ENCODE measurements at places on chromosomes 5 and 9.
A peak's percentile ranks its signal among the peaks of the same experiment; 100 is the strongest.

GRCh38 chr9:5073701-5074100 lies 88.6 kb downstream of the JAK2 start:
- H3K27me3 ChIP-seq: no peaks in the 10 kb centered on the region
- peak; percentile 53 for DNase-seq
- H3K27ac ChIP-seq: no peak overlapping the region
- H3K4me1 ChIP-seq: peaks cover 17% of the 10 kb centered on the region

- DNase-seq: no peak
- peak overlapping the region; percentile 31 for H3K27ac ChIP-seq
- no peaks in the 10 kb centered on the region for H3K27me3 ChIP-seq
- no peak overlapping the region for H3K4me3 ChIP-seq
Observed at GRCh38 chr9:127388856-127389238, 8.1 kb upstream of the SLC2A8 start.

DNA sequence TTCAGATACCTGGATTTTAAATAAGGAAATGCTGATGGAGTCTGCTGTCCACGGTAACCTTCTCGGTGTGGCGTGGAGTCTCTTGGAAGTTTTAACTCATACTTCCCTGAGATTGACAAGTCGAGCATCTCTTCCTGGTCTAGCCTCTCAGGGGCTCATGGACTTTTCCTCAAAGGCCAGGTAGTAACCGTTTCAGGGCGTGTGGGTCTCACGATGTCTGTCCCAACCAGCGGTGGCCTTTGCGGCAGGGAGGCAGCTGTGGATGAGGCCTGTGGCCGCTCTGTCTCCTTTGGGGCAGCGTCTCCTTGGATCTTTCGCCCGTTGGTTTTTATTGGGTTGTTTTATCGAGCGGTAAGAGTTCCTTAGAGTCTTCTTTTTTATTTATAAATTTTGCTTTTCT lies 32.8 kb downstream of the CEP72 start:
- peak overlapping the region; percentile 47 for H3K27ac ChIP-seq
- no peak for DNase-seq
- no peaks in the 10 kb centered on the region for H3K27me3 ChIP-seq
- H3K4me1 ChIP-seq: peaks cover 18% of the 10 kb centered on the region
- H3K36me3 ChIP-seq: peaks cover 11% of the 10 kb centered on the region

DNA sequence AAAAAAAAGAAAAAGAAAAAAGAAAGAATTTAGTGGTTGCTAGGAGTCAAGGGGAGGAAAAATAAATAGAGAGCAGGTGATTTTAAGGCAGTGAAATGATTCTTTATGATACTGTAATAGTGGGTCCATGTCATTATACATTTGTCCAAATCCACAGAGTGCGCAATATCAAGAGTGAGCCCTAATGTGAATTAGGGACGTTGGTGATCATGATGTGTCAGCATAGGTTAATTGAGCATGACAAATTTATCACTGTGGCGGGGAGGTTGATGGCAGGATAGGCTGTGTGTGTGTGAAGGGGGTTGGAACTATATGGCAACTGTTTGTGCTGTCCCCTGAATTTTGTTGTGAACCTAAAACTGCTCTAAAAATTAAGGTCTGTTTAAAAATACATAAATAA lies 357.8 kb downstream of the ICE1 start:
- no peak overlapping the region for H3K4me3 ChIP-seq
- DNase-seq: no peak
- H3K27ac ChIP-seq: no peak overlapping the region
- H3K27me3 ChIP-seq: no peaks in the 10 kb centered on the region

GRCh38 chr5:637581-638450 lies 25.7 kb downstream of the CEP72 start:
- H3K27ac ChIP-seq: no peak overlapping the region
- no peak overlapping the region for H3K4me3 ChIP-seq
- DNase-seq: no peak
- H3K36me3 ChIP-seq: peaks cover 6% of the 10 kb centered on the region
- H3K27me3 ChIP-seq: no peaks in the 10 kb centered on the region
- H3K4me1 ChIP-seq: no peaks in the 10 kb centered on the region

- H3K27ac ChIP-seq: no peak overlapping the region
- no peak for DNase-seq
- no peak overlapping the region for H3K4me3 ChIP-seq
- H3K36me3 ChIP-seq: no peaks in the 10 kb centered on the region
- no peaks in the 10 kb centered on the region for H3K27me3 ChIP-seq
Observed at GRCh38 chr5:30387974-30388632, 805.4 kb upstream of the CDH6 start.

DNA sequence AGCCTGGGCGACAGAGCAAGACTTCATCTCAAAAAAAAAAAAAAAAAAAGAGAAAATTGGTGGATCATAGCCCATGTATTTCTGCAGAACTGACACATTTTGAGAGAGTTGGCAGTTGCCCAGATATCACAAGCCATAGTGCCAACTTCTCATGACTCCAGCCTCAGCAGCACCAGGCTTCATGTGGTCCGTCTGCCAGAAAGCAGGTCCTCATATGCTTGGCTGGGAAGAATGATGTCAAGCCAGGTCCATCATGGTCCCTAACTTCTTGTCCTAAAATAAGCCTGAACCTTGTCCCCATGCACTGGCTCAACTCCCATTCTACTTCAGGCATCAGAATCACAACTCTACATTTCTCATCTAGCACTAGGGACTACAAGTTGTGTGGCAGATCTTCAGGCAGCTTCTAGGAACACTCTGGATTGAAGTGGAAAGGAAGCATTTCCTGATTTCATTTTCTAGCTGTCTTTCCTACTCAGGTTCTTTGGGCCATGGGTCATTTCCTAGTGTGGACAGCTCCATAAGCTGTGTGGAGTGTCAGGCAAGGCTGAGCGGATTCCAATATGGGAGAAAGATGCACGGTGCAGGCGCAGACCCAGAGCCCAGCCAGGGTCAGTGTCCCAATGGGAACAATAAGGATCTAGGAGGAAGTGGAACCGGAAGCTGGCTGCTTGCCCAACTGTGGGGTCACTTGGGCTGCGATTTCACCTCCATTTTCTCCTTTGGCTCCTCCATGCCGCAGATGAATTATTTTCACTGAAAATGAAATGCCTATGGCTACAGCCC lies 90.1 kb downstream of the LMNB1 start:
- no peak overlapping the region for H3K27ac ChIP-seq
- no peaks in the 10 kb centered on the region for H3K36me3 ChIP-seq
- no peaks in the 10 kb centered on the region for H3K27me3 ChIP-seq
- no peaks in the 10 kb centered on the region for H3K4me1 ChIP-seq
- no peak overlapping the region for H3K4me3 ChIP-seq
- DNase-seq: no peak

DNA sequence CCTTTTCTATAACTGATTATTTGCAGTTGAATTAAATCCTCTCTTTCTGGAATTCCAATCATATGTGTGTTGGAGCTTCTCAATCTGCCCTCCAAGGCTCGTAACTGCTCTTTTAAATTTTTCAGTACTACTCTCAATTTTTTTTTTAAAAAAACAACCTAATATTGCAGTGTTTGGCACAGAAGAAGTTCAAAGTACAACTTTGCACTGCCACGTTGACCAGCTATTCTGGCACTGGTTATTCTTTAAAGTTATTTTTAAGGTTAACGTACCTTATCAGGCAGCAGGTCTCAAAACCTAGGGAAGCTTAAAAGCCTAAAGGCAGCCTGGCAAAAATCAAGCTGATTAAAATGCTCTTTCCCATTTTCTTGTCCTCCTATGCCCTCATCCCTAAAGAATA lies 120.5 kb downstream of the GHR start:
- no peaks in the 10 kb centered on the region for H3K4me1 ChIP-seq
- H3K27ac ChIP-seq: no peak overlapping the region
- DNase-seq: no peak
- no peak overlapping the region for H3K4me3 ChIP-seq
- H3K27me3 ChIP-seq: no peaks in the 10 kb centered on the region

GRCh38 chr9:132157347-132158116 lies 4.3 kb upstream of the NTNG2 start:
- H3K4me1 ChIP-seq: no peaks in the 10 kb centered on the region
- H3K36me3 ChIP-seq: no peaks in the 10 kb centered on the region
- no peak overlapping the region for H3K27ac ChIP-seq
- no peak for DNase-seq
- no peak overlapping the region for H3K4me3 ChIP-seq

DNA sequence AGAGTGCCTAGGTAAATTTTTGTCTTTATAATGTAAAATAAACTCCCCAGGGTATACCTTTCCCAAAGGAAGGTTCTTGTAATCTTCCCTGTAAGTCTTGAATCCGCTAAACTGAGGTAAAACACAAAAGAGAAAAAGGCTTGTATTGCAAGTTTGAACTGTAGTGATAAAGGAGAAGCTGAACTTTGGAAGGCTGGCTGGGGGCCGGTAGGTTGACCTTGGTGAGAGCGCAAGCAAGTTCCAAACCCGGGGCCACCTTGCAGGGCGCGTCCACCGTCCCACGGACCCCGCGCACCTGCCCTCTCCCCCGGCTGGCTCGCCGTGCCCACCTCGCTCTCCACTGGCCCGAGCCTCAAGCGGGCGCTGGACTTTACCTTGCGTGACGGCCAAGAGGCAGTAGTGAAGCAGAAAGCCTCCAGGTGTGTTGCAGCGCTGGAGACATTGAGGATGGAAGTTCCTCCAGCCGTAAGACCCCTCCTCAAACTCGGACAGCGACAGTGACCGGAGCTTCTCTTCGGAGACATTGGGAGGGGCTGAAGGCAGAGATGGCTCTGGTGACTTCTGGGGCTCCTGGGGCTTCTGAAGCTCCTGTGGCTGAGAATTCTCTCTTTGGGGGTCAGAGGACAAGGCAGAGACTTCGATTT lies 428 bp downstream of the SLCO4C1 start:
- peak; percentile 15 for DNase-seq
- H3K27me3 ChIP-seq: no peaks in the 10 kb centered on the region
- H3K36me3 ChIP-seq: no peaks in the 10 kb centered on the region
- peak overlapping the region; percentile 86 for H3K4me3 ChIP-seq

DNA sequence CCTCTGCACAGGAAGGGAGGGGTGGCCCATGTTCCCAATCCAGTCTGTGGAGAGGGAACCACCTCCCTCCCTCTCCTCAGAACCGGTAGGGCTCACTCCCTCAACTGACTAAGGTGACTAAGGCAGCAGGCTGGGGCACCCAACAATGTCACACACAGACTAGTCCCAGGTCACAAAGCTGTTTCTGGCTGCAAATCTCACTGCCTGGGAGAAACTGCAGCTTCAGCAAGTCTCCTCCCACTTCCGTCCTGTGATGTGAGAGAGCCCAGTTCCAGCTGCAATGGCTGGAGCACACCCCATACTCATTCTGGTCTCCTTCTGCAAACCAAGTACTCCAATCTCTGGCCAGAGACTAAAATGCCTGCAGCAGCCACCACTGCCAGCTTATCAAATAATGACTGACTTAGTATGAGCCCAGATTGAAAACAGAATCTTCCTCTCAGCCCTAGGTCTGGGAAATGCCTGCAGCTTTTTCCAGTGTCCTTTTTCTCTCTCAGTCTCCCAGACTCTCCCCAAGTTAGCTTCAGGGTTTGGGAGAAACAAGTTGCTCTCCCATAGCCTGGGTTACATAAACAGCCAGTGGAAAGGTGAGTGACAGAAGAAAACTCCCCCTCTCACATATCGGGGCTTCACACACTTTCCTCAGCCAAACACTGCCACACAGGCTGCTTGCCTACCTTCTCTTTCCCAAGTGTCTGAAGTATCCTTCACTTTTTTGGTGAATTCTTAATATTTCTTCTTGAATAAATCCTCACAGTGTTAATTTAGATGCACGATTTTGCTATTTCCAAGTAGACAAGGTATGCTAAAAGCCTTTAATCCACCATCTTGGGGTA lies 247.4 kb upstream of the RASA1 start:
- peak overlapping the region; percentile 96 for H3K27ac ChIP-seq
- no peaks in the 10 kb centered on the region for H3K36me3 ChIP-seq
- H3K4me1 ChIP-seq: peaks cover 22% of the 10 kb centered on the region

DNA sequence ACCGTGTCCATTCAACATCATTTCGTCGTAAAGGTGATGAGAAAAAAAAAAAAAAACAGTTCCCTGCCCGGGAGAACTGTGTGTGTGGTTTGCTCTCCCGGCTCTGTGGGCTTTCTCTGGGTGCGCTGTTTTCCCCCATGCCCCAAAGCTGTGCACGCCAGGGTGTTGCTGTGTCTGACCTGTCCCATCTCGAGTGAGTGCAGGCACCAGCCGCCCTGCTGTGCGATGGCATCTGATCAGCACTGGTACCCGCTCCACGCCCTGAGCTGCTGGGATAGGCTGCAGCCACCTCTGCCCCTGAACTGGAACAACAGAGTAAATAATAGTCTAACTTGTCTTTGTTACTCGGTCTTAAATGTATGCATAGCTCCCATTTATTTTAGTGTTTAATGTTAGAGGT lies 33.3 kb downstream of the CEP72 start:
- peaks cover 11% of the 10 kb centered on the region for H3K36me3 ChIP-seq
- H3K4me1 ChIP-seq: peaks cover 18% of the 10 kb centered on the region
- no peak overlapping the region for H3K27ac ChIP-seq

DNA sequence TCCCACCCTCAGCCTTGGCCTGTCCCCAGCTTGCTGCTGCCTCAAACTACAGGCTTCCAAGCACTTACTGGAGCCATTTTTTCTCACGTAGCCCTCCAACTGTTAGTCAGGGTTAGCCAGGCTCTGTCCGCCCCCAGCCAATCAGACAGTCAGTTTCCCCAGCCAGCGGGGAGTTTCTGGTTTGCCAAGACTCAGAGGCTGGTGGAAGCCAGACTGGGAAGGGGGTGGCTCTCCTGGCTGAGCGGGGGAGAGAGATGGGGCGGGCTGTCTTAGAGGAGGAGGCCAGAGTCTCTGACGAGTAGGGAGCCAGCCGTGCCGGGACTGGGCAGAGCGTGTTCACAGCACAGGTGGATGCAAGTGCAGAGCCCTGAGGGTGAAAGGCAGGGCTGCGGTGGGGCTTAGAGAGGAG lies 15.3 kb downstream of the PROP1 start:
- no peak overlapping the region for H3K4me3 ChIP-seq
- DNase-seq: no peak
- H3K27ac ChIP-seq: no peak overlapping the region
- peaks cover 36% of the 10 kb centered on the region for H3K27me3 ChIP-seq

- H3K4me1 ChIP-seq: peaks cover 10% of the 10 kb centered on the region
- DNase-seq: no peak
Observed at GRCh38 chr5:145077028-145077427, 758.1 kb downstream of the PRELID2 start.

DNA sequence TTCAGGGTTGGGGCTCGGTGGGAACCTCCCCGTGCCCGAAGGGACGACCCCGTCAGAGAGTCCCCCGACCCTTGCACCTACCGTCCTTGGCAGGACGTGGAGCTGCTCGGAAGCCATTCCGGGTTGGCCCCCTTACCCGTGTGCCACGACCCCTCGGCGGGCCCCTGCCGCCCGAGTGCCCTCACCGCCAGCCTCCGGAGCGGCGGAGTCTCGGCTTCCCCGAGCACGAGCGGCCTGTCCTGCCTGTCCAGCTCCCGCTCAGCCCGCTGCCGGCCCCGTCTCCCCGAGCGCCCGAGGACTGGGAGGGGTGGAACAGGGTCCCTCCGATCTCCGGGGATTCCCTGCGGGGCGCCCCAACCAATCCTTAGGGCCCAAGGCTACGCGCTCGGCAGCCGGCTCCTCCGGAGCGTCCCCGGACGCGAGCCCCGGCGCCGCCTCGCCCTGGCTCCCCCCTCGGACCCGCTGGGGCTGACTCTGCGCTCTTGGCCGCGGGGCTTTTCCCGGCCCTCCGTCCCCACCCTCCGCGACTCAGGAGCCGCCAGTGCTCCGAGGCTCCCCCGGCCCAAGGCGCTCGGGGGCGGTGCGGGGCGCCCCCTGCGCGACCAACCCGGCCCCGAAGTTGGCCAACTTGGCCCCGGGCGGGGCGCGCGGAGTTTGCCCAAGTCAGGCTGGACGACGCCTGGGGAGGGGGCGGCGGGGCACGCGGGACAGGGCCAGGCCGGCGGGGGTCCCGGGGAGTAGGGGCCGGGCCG lies 654 bp downstream of the ADAMTS2 start:
- no peaks in the 10 kb centered on the region for H3K4me1 ChIP-seq
- H3K27ac ChIP-seq: no peak overlapping the region
